Lung (tissue), 17 donors: ENCODE measurements at places on chromosomes 12 and 14.

GRCh38 chr12:40464121-40464520 is 228.1 kb upstream of the CNTN1 start:
- H3K27me3 ChIP-seq, result no peaks in the 10 kb centered on the region
- no peak overlapping the region for H3K4me3 ChIP-seq
- H3K36me3 ChIP-seq, result no peaks in the 10 kb centered on the region
- DNase-seq, result no peak
- H3K27ac ChIP-seq, result no peak overlapping the region

DNA sequence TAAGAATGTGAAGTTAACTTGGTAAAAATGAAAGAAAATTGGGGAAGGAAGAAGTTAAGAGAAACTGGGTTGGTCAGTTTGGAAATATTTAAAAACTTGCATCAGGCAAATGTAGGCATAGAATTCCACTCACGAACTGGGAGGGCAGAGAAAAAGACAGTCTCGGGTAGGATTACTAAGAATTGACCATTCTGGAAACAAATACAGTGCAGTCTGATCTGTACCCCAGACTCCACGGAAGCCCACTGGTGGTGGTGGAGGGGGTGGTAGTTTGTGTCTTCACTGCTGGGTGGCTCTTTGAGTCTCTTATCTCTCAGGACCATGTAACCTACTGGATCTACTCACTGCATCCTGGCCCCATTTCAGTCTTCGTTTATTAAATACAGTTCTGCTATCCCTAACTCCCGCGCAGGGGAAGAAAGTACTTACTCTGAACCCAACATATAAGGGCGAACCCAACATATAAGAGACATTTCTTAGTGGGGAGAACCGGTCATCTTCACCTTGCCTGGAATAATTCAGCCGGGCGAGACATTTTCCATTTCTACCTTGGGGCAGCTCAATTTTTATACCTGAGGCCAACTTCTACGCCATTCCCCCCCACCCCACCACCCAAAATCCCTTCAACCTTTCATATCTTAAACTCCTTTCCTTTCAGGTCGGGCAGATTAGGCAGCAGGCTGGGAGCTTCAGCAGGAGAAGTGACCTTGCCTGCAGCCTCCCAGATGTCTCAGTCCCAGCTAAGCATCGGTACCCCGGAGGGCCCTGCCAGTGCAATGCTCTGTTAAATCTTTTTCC is 1.7 kb downstream of the SLC2A3 start:
- no peaks in the 10 kb centered on the region for H3K27me3 ChIP-seq
- H3K4me1 ChIP-seq, result peaks cover 10% of the 10 kb centered on the region
- H3K4me3 ChIP-seq, result peak overlapping the region; percentile 62
- peak overlapping the region; percentile 22 for H3K27ac ChIP-seq
- H3K36me3 ChIP-seq, result peaks cover 8% of the 10 kb centered on the region

- no peaks in the 10 kb centered on the region for H3K27me3 ChIP-seq
- peak; percentile 81 for DNase-seq
- H3K36me3 ChIP-seq, result no peaks in the 10 kb centered on the region
- peak overlapping the region; percentile 55 for H3K27ac ChIP-seq
- H3K4me3 ChIP-seq, result no peak overlapping the region
Observed at GRCh38 chr12:124764870-124765580, 98.6 kb downstream of the SCARB1 start.

GRCh38 chr14:85798856-85799255 is 268.9 kb downstream of the FLRT2 start:
- H3K36me3 ChIP-seq, result no peaks in the 10 kb centered on the region
- no peak overlapping the region for H3K4me3 ChIP-seq
- no peaks in the 10 kb centered on the region for H3K4me1 ChIP-seq
- no peak for DNase-seq

GRCh38 chr14:59829469-59830337 is 40.9 kb downstream of the RTN1 start:
- H3K4me1 ChIP-seq, result no peaks in the 10 kb centered on the region
- H3K4me3 ChIP-seq, result no peak overlapping the region
- no peaks in the 10 kb centered on the region for H3K27me3 ChIP-seq
- peak; percentile 1 for DNase-seq
